ENCODE measurements at places on chromosomes 2 and 18.
A peak's percentile ranks its signal among the peaks of the same experiment; 100 is the strongest.

DNA sequence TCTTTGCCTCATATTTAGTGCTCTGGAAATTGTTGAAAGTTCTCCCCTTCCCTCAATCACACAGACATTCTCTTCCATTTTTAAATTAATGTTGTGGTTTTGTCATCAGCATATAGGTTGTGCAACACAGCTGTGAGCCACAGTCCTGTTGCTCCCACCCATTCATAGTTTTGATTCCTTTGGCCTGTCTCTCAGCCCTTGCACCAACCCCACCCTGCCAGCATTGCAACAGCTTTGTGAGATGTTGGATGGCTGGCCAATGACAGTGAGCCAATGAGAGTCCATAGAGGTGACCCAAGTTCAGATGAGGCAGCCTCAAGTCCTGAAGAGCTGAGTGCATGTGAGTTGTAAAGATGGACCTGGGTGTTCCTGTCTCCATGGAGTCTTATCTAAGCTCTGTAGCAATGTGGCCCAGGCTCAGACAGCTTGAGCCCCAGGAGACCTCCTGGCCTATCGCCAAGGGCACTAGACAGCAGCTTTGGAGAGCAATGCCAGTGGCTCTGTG is 775.5 kb downstream of the RNF144A start:
- DNase-seq = no peak

DNA sequence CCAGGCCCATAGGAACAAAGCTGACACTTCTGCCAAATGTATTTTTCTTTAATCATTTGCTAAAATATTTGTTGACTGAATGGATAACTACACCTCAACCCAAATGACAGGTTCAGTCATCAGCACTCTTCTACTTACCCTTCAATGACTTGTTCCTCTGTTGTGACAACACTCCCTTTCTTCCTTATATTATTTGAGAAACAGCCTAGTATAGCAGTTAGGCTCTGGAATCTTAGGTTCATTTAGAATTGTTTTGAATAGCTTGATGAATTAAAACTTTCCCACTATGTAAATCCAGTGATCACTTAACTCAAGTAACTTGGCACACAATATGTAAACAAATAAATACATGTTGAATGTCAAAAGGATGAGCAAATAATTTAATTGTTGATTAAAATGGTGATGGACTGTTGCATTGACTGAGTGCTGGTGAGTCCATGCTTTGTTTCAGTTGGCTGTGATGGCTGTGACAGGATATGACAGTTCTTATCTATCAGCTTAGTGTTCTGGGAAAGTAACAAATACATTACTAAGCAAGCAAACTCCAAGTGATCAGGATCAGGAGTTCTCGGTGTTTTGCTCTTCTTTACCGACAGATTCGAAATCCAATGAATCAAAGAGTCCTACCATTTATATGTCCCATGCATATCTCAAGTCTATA is 2.8 kb upstream of the MOGAT1 start:
- no peak for DNase-seq

GRCh38 chr2:122706757-122707223 is 951.3 kb downstream of the TSN start:
- DNase-seq = no peak

DNA sequence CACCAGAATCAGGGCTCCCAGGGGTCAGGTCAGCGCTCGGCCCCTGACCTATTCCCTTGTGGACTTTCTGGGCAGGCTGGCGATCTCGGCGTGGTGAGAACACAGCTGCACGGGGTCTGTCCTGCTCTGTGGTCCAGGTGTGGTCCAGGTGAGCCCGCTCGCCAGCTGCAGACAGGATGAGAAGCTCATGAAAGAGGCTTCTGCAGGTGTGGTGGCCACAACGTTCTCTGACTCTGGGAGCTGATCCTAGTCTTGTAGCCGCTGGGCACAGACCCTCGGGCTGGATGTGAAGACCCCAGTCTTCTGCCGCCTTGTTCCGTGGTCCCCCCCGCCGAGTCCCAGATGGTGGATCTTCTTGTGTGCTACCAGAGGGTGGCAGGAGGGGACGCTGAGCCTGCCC is 129.7 kb downstream of the RTP5 start:
- no peak for DNase-seq

DNA sequence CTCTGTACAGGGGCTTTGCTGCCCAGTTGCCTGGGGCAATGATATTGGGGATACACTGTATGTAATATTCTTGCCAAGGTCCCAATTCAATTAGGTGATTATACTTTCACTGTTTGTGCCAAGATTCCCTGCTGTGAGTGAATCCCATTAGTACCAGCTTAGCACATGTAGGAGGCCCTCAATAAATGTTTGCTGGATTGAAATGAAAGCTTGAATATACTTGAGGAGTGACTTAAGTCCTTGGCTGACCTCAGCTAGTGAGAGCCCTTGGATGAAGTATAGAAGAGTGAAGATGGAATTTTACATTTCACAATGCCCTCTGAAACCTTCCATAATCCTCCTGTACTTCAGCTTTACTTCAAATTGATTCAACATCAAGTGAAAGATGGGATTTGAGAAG is 102.9 kb downstream of the GATA6 start:
- DNase-seq = no peak

DNA sequence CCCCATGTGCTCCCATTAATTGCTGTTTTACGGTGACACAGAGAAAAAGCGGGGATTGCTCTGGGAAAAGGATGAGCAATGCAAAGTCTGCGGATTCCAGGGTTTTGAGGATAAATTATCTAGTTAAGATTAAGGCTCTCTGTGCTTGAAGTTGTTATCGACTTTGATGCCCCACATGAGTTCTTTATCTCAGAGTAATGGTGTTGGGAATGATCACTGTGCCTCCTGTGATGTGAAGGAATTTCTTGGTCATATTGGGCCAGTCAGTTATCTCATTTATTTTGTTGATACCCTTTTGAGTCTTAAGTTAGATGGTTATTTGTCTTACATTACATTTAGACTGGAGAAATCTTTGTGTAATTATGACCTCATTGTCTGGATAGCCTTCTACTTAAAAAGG is 184.6 kb upstream of the MEX3C start:
- DNase-seq = no peak

DNA sequence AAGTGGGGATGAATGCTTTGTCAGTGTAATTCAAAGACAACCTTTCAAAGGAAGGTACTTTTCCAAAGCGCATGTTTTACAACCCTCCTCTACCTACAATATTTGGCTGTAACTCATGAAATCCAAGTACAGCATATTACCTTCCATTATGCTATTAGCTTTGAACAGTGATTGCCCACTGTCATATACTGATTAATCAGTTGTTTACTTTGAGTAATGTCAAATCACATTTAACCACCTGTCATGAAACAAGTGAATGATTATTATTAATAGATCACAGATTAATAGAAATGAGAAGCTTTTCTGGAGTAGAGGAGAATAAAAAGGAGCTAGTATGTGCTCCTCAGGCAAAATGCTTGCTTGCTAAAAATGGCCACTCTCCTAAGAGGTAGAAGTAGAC is 150.5 kb upstream of the SMAD7 start:
- no peak for DNase-seq

GRCh38 chr2:188383158-188383557 is 91.5 kb downstream of the GULP1 start:
- no peak for DNase-seq

DNA sequence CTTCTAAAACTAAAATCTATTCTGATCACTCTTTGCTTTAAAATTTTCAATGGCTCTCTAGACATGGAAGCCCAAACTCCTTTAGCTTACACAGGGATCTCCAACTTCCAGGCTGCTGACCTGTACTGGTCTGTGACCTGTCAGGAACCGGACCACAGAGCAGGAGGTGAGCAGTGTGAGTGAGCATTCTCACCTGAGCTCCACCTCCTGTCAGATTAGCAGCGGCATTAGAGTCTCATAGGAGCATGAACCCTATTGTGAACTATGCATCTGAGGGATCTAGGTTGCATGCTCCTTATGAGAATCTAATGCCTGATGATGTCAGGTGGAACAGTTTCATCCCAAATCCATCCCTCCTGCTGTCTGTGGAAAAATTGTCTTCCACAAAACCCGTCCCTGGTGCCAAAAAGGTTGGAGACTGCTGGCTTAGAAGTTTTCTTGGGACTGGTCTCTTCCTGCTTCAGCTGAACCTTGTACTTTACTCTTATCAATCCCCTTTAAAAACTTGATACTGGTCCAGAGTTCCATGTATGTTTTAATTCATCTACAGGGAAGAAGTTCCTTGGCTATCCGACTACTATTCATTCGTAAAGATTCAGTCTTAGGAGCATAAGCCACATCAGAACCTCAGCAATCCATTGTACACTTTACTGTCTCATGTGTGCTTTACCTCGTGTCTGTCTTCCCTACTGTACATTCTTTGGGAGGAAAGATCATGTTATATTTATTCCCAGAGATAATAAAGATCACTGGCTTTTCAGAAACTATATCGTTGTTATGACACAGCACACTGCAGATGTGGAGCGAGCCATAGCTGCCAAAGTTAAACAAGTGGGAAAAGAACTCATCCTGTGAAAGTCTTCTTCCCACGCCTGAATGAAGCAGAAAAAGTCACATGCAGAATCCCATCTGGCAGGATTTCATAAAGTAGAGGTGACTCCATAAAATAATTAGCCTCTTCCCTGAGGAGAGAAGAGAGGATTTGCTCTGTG is 183.8 kb downstream of the LRATD1 start:
- no peak for DNase-seq

- no peak for DNase-seq
Observed at GRCh38 chr18:72672364-72673184, 128.4 kb upstream of the CBLN2 start.

GRCh38 chr2:126836761-126837679 is 61.7 kb upstream of the TEX51 start:
- no peak for DNase-seq

- DNase-seq = no peak
Observed at GRCh38 chr2:187478719-187479118, 30.7 kb upstream of the CALCRL start.

- DNase-seq = no peak
Observed at GRCh38 chr2:161307676-161308075, 549 bp upstream of the PSMD14 start.

DNA sequence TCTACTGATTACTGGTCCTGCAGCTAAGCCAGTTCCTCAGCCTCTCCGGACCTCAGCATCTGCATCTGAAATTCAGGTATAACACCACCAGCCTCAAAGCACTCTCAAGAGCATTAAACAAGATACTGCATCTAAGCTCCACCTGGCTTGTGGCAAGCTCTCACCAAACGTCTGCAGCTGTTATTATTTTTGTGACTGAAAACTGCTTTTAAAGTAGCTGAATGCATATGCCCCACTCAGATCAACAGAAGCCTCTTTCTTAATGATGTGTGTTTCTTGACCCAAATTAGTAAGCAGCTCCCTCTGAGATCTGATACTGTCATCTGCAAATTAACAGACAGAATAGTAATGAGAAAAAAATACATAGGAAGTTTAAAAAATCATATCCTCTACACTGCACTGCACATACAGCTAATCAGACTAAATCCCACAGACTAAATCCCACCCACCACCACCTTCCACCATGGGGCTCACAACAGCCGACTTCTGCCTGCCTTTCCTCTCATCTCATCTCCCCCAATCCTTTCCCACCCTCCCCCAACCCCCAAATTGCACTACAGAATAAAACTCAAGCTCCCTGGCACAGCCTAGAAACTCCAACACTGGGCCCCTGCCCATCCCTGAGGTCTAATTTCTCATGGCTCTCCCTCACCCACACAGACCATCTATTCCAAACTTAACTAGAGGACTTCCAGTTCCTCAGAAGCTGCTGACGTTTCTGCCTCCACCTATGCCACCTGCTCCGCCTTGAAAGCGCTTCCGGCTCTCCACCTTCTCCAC is 52.9 kb downstream of the TMEM163 start:
- DNase-seq = no peak

GRCh38 chr2:185695711-185696235 is 42.8 kb upstream of the FSIP2 start:
- DNase-seq = no peak

GRCh38 chr2:102025016-102025501 is 33.3 kb downstream of the IL1R2 start:
- no peak for DNase-seq

- no peak for DNase-seq
Observed at GRCh38 chr2:32925283-32925815, 21.4 kb upstream of the LTBP1 start.

DNA sequence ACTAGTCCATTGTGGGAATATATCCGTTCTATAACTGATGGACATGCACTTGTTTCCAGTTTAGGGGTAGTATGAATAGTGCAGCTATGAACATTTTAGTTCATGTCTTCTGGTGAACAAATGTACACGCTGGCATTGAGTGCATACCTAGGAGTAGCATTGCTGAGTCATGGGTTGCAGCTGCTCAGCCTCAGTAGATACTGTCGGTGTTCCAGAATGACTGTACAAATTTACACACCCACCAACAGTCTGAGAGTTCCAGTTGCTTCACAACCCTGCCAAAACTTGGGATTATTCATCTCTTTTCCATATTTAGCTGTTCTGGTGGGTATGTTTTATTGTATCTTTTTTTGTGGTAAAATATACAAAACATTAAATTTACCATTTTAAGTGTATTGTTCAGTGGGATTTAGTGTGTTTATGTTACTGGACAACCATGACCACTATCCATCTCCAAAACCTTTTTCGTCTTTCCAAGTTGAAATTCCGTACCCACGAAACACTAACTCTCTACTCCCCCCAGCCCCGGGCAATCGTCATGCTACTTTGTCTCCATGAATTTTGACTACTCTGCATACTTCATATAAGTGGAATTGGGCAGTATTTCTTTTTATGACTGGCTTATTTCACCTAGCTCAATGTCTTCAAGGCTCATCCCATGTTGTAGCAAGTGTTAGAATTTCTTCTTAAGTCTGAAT is 281.0 kb downstream of the PRKCE start:
- no peak for DNase-seq

GRCh38 chr2:227528803-227529202 is 56.8 kb downstream of the AGFG1 start:
- no peak for DNase-seq

GRCh38 chr2:102449370-102449974 is 23.6 kb upstream of the SLC9A4 start:
- peak; percentile 24 for DNase-seq

DNA sequence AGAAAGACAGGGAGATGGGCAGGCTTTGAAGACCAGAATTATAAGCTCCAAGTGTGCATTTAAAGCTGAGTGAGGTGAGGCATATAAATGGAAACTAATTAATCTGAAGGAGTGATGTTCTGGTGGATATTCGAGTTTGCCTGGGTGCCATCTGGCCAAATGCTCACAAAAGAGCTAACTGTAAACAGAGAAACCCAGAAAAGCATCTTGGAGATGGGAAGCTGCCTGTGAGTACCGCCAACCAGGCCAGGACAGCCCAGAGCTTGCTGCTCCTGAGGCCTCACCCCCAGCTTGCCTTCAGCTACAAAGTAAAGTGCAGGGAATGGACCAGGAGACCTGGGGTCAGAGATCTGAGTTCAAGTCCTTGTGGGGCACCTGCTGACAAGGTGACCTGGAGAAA is 446.1 kb upstream of the MYT1L start:
- no peak for DNase-seq

- no peak for DNase-seq
Observed at GRCh38 chr18:47577520-47577919, 326.1 kb upstream of the SKOR2 start.

- no peak for DNase-seq
Observed at GRCh38 chr2:191302459-191303139, 57.4 kb downstream of the MYO1B start.

- no peak for DNase-seq
Observed at GRCh38 chr18:6842081-6842480, 112.6 kb downstream of the ARHGAP28 start.

All from stimulated activated CD8-positive, alpha-beta memory T cell treated with anti-CD3 and anti-CD28 coated beads, Interleukin-4, amount 100 ng/mL, for 4 hours (primary cell).